Activated CD8-positive, alpha-beta memory T cell treated with anti-CD3 and anti-CD28 coated beads, Interleukin-2, amount 50 U/mL, for 48 hours (primary cell): ENCODE measurements at places on chromosomes 5 and 9.

- no peak for DNase-seq
These were observed 295.9 kb downstream of the PSAT1 start for GRCh38 chr9:78592811-78593210.

DNA sequence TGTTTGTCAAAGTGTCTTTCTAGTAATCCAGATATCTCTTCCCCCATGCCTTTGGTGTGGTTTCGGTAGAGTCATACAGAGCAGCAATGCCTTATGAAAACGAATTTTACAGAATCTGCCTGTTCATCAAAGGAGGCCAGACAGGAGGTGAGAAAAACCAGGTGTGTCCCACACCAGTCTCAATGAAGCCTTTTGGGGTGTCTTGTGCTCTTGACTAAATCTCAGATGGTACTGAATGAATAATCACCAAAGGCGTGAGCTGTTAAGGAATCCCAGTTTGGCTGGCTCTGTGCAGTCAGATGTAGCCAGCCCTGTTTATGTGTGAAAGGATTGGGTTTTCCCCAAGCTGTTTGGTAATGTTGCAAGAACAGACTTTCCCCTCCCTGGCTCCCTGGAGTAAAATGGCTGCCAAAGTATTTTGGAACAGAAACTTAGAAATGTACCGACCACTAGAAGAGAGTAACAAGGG is 70.8 kb upstream of the CDKN2B start:
- no peak for DNase-seq

GRCh38 chr5:5424736-5425135 is 2.3 kb downstream of the ICE1 start:
- peak; percentile 62 for DNase-seq

DNA sequence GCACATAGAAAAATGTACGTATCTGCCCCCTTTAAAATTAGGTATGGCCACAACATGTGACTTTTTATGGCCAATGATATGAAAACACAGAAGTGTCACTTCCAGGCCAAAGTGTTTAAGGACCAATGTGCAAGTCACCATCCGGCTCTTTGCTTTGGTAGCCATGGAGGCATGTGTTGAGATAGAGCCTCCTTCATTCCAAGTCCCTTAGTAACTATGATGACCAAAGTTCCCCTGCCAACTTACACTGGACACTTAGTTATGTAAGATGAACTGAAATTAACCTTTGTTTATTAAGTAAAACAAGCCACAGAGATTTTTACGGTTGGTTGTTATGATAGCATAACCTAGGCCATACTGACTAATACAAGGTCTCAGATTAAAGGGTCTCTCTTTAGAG is 51.0 kb downstream of the FBN2 start:
- no peak for DNase-seq

- DNase-seq: no peak
These were observed 69.4 kb downstream of the LMX1B start for GRCh38 chr9:126682928-126683697.

GRCh38 chr5:148904440-148904839 is 78.0 kb downstream of the ADRB2 start:
- DNase-seq: no peak

DNA sequence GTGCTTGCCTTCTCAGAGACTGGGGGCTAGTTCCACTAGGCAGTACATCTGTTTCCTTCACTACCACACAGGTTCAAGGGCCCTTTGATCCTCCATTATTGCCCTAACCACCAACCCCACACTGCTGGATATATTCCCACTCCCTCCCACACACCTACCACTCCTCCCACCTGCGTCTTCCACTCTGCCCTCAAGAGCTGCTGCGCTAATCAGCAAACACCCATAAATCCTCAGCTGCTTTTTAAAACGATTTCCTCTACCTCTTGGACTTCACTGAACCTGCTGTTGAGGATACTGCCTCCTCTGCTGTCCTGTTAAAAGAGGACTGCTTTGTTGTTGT is 120.9 kb downstream of the MAPKAP1 start:
- no peak for DNase-seq

DNA sequence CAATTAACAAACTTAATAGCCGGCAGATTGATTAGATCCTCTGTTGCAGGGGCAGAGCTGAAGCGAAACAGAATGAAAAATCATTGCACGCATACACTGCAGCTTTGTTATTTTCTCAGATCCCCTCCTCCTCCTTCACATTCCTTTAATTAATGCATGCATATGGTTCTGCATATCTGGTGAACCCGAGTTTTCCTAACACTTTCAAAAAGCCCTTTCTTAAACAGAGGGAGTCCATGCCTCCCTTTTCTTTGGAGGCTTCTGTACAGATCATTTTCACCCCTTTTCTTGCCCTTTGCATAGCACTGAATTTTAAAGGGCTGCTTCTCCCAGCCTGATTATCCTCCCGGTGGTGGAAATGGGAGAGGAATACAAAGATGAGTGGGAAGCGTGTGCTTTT is 136.6 kb upstream of the TBCA start:
- no peak for DNase-seq

- no peak for DNase-seq
These were observed 65.0 kb upstream of the CTXN3 start for GRCh38 chr5:127583866-127584265.

- no peak for DNase-seq
These were observed 204.9 kb upstream of the TRPM3 start for GRCh38 chr9:71326360-71326759.

DNA sequence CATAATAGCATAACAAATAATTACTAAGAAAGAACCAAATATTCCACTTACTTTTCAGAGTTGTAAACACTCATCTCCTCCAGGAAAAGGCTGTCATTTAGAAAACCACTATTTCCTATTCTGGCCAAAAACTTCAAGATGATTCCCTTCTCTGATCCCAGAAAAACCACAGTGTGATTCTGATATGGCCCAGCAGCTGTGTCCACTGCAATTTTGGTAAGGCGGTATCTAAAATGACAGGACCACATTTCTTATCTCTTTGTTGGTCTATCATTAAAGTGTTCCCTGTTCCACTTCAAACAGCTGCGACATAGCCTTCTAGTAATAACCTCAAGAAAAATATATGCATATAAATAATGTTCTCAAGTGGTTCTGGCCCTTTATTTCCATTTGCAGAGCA is 96.1 kb downstream of the SEMA6A start:
- DNase-seq: no peak

GRCh38 chr5:103041071-103041676 is 78.8 kb downstream of the GIN1 start:
- DNase-seq: no peak

DNA sequence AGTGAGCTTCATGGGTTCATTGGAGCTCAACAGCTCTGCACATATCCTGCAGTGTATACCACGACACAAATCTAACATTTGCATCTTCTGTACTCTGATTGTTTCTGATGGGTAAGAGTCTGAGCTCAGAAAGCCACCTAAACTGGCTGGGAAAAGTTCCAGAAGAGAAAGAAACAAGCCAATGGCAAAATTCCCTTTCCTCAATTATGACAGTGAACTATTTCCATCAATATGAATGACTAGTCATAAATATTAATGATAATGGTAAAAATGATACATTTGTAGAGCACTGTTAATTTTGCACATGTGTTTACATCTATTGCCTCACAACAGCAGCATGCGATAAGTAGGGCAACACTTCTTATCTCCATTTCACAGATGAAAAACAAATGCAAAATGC is 1101.6 kb upstream of the DMAC1 start:
- DNase-seq: no peak

DNA sequence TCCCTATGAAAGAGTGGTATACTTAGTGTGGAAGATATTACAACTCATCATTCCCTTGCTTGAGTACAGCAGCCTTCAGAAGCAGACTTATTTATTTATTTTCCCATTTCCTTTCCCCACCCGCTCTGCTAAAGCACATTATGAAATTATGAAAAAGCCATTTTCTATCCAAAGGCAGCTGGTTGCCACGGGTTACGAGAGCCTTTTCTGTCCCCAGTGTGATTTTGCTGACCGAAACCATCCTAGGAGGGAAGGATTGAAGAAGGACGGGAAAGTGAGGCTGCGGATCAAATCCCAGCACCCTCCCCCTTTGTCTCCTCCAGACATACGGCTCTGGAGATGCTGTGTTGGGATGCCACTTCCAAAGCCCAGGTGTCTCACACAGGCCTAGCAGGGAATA is 246.9 kb downstream of the TLR4 start:
- DNase-seq: no peak

DNA sequence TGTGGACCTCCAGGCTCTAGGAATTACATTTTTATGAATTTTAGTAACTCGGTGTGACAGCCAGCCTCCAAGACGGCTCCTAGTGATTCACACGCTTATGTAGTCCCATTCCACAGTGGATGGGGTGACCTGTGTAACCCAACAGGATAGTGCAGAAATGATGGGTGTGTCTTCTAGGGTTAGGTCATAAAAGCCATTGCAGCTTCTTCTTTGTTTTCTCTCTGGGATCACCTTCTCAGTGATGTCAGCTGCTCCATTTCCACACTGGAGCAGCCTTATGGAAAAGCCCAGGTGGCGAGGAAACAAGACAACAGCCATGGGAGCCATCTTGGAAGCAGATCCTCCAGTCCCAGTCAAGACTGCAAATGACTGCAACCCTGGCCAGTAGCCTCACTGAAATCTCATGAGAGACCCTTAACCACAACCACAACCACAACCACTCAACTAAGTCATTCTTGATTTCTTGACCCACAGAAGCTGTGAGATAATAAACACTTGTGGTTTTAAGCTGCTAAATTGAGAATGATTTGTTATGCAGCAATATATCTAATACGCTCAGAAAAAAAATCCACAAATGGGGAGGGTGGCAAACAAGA is 5.1 kb upstream of the GNPDA1 start:
- DNase-seq: peak; percentile 67

- no peak for DNase-seq
These were observed 10.2 kb upstream of the ATP6V0E1 start for GRCh38 chr5:172973127-172973916.

DNA sequence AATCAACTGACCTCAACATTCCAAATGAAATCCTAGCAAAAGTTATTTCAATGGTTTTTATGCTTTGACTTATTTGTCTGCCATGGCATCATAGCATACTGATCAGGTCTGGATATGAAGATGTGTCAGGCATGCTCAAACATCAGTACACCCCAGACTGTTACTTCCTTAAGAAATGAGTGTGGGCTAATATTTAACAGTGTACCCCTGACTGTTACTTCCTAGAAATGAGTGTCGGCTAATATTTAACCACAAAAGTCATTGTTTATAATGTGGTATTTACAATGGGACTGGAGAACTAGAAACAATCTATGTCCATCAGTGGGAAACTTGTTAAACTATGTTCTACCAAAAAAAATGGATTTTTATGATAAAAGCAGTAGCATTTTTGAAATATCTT is 38.1 kb upstream of the HNRNPA0 start:
- DNase-seq: no peak

DNA sequence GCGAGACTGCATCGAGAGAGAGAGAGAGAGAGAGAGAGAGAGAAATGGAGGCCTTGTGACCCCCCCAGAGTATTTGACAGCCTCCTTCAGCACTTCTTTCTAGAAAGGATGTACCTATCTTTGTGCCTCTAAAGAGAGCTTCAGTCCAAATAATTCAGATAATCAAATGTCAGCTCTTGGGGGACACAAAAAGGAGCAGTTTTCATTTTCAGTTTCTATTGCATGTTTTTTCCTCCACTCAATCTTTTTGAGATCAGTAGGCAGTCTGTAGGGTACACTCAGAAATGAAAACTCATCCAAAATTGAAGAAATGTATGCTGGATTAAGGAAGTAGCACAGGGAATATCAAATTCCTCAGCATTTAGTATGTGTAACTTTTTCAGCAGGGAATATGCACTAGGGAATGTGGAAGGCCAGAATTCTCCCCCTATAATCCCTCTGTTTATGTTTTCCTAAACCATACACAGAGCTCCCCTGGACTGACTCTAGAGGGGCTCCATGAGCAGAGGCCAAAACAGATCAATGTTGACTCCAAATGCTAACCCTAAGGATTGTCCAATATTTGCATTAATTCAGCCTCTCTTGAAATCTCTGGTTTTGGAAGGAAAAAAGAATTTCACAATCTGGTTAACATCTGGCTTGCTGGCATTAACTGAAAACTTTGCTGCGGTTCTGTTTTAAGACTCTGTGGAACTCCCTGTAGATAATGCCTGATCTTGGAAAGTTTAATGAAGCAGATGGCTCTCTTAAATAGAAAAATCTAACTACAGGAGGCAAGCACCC is 250.1 kb downstream of the CEMIP2 start:
- DNase-seq: no peak

DNA sequence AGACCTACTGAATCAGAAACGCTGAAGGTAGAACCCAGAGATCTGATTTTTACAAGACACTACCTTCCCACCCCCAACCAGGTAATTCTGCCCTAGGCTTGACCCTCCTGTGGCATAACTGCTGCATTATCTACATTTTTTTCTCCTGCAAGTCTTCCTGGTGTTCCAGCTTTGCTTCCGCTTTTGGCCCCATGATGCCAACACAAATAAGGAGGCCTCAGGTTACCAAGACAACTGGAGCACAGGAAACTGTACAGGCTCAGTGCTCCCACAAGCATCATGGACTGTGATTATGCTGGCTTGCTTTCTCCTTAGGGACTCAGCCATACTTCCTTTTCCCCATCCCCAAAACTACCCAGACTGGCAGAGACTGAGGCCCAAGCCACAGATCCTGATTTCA is 6.6 kb upstream of the MSMP start:
- no peak for DNase-seq

GRCh38 chr9:120454467-120454866 is 125.5 kb downstream of the CDK5RAP2 start:
- DNase-seq: no peak

- DNase-seq: no peak
These were observed 5.1 kb downstream of the TEX48 start for GRCh38 chr9:114676901-114677300.

DNA sequence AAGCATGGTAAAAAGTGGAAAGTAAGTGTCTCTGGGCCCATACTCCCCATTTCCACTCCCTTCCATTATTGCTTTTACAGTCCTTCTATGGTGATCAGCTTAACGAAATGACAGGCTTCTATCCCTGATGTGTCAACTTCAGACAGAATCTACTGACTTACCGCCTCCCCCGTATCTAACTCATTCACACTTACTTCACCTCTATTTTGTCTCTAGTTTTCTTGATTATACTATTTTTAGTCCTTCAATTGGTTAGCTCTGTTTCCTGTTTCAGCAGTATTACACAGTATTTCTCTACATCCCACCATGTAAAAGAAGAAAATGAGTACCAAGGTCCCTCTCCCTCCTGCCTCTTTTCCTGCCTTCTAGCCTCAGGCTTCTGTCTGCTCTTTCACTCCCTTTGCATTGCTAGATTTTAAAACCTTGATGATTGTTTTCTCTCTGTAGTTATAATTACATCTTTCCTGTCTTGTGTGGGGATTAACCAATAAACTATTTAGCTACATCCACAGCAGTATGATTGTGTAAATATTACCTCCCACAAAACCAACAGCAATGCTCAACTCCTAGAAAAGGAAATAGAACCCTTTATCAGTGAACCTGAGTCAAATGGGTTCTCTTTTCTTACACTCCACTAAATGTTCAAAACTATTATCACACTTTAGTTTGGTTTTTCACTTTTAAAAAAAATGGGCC is 53.4 kb downstream of the GNAQ start:
- no peak for DNase-seq
